NCI-H460 (cell line): ENCODE measurements at places on chromosomes 2 and 18.
A peak's percentile ranks its signal among the peaks of the same experiment; 100 is the strongest.

- DNase-seq, result no peak
Observed at GRCh38 chr2:143558665-143559064, 429.4 kb downstream of the ARHGAP15 start.

GRCh38 chr2:241540771-241541561 is 17.6 kb upstream of the BOK start:
- peak; percentile 58 for DNase-seq

GRCh38 chr2:10240161-10240681 is 62.5 kb upstream of the HPCAL1 start:
- no peak for DNase-seq

- DNase-seq, result peak; percentile 54
Observed at GRCh38 chr18:63454497-63454896, 22.3 kb upstream of the SERPINB5 start.

DNA sequence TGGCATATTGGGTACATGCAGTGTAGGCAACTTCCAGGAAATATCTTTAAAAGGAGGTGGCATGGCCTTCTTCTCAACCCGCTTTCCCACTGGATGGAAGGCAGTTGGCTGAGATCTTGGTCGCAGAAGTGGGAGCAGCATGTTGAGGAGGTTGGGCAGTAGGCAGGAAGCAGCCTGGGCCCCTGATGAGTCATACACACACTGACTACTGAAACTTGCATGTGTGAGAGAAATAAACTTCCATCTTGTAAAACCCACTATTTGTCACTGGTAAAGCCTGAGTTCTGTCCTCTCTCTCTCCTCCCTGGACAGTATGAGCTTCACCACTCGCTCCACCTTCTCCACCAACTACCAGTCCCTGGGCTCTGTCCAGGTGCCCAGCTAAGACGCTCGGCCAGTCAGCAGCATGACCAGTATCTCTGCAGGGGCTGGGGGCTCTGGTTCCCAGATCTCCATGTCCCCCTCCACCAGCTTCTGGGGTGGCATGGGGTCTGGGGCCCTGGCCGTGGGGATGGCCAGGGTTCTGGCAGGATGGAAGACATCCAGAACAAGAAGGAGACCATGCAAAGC is 233.8 kb upstream of the SPRED2 start:
- DNase-seq, result no peak

GRCh38 chr2:29562896-29563295 is 358.5 kb downstream of the ALK start:
- DNase-seq, result no peak

GRCh38 chr18:44521668-44522022 is 159.0 kb upstream of the SETBP1 start:
- DNase-seq, result no peak

- DNase-seq, result no peak
Observed at GRCh38 chr2:106189325-106189724, 4.8 kb downstream of the UXS1 start.

DNA sequence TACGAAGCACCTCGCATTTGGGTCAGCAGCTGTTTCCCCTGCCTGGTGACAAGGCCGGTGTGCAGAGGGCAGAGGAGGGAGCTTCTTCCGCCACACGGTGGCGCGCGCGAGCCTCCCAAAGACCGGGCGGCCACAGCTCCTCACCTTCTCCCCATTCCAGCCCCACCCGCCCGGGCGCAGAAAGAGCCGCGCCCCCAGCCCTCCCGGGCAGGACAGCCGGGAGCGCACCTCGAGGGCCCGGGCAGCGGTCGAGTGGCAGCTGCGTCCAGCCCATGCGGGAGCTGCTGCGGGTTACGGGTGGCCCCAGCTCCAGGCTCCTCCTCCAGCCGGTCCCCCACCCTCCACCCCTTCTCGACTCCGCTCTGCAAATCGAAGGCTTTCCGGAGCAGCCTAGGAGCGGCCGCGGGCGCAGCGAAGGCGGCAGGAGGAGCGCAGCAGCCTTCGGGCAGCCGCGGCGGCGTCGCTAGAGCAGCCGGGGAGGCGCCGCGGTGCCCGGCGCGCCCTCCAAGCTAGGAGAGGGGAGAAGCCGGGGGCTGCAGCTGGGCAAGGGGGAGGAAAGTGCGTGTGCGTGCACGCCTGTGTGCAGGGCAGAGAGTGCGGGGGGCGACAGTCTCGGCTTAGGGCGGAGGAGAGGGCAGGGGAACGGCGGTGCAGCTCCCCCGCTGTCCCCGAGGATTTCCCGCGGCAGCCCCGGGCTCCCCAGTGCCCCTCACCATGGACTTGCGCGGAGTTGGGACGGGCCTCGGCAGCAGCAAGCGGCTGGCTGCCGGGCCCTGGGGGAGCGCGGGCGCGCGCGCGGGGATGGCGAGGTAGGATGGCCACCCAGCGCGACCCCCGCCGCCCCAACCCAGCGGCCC is at the start of gene CCDC85A:
TSS of gene CCDC85A (plus strand) at position 348 of the 857 bp plus-strand sequence. CDS start 635 bp downstream, outside the sequence.
- peak; percentile 76 for DNase-seq

DNA sequence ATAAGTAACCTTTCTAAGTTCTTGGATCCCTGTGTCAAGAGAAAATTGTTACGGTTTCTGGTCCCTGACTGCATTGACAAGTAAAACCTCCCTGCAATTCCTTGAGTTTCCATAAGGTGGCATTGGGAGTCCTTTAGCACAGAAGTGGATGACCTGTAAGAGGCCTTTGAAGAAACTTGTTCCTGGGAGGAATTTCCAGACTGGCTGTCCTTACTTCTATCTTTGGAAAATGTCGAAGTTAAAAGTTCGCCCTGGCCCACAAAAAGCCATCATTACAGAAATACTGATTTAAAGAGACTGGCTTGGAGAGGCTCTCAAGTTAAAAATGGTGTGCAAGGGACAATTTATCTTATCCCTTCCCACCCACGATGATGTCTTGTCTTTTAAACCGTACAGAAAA is 218.4 kb downstream of the CDH20 start:
- peak; percentile 59 for DNase-seq

- no peak for DNase-seq
Observed at GRCh38 chr2:177015356-177015923, 197.2 kb upstream of the HNRNPA3 start.

GRCh38 chr2:40412456-40412855 is 39.4 kb downstream of the SLC8A1 start:
- DNase-seq, result no peak

- DNase-seq, result peak; percentile 9
Observed at GRCh38 chr2:29281086-29281915, 166.1 kb downstream of the CLIP4 start.

GRCh38 chr18:54358495-54359040 is 862 bp downstream of the C18orf54 start:
- DNase-seq, result no peak

DNA sequence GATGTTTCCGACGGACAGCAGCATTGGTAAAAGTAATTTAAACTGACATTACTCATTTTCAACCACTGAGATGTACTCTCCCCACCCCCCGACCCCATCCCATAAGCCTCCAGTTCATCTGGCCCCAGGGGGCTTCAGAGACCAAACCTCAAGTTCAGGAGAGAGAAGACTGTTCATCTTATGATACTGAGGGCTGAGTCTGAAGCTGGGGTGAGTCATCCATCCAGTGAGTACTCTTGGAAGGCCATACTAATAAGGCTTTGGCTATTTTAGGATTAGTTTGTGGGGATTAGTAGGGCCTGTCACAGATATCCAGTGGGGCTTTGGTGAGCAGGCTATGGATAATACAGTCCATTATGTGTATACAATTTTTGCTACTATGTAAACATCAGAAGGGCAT is 125.3 kb upstream of the APCDD1 start:
- DNase-seq, result no peak

GRCh38 chr2:17093712-17094111 is 424.5 kb downstream of the RAD51AP2 start:
- DNase-seq, result no peak

- no peak for DNase-seq
Observed at GRCh38 chr2:15271941-15272542, 289.1 kb downstream of the NBAS start.

DNA sequence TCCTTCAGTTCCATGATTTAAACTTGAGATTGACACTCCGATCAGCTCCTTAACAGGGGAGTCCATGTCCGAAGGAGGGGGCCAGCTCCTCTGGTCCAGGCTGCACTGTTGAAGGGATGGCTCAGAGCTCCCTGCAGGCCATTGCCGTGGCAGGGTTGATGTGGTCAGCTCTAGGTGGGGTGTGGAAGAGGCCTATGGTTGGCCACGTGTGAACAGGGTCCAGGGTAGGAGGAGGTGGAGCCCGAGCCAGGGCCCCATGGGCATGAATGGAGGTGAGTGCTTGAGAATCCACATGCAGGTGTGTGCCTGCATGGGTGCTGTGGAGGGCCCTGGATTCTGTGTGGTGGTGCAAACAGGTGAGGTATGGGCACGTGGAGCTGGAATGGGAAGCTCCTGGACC is 1.1 kb downstream of the SPEG start:
- no peak for DNase-seq

DNA sequence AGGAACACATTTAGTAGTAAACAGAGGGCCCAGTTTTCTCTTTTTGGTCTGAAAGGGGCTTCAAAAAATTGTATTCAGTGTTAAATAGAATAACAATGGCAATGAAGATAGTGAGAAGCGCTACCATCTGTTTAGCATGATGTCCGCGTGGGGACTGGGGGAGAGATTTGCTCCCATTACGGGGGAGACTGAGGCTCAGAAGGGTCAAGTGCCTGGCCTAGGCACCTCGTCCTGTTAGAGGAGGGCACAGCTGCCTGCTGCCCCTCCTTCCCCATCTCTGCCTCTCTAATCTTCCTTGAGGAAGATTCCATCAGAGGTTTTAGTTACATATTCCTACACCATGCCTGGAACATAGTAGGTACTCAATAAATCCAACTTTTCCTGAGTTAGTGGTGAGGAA is 10.1 kb upstream of the TMEM185B start:
- DNase-seq, result no peak

DNA sequence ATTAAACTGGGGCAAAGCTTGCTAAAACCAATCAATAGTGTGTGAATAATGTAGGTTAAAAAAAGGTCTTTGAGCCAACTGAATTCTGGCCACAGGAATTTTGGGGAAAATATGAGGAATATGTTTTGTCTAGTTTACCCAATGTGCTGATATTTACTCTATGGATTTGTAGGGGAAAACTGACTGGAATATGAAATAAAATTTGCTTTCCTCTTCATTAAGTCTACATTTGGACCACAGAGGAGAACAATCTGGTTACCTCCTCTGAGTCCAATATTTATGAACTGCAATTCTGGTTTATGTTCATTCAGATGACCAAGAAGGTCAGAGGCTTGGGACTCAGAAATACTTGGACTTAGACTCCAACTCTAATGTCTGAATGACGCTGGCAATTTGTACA is 1042.2 kb upstream of the CNTNAP5 start:
- DNase-seq, result no peak

DNA sequence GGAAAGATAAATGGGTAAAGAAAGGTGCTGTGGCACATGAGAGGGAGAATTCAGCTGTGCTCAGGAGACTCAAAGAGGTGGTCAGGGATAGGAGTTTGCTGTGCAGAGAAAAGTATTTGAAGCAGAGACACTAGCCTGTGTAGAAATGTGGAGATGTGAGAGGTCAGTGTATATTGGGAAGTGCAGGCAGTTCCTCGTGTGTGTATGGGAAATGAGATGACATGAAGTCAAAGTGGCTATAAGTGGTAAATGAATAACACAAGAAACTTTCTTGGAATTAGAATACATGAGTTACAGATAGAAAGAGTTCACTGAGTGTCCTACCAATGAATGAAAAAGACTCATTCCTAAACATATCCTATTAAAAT is 11.6 kb downstream of the MAP3K20 start:
- DNase-seq, result no peak

DNA sequence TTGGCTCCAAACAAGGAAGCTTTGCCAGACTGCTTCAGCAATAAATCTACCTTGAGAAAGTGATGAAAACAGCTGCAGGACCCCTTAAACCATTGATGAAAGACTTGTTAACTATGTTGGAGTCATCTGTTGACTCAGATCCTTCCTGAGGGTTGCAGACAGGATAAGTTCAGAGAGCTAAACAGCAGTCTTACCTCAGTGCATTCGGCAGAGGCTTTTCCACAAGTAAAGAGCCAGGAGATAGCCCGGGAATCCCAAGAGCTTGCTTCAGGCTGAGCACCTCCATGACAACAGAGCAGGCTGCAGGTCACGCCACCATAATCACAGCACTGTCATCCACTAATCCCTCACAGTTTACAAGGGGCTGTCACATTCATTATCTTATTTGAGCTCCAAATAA is 23.7 kb downstream of the KIAA2012 start:
- no peak for DNase-seq

DNA sequence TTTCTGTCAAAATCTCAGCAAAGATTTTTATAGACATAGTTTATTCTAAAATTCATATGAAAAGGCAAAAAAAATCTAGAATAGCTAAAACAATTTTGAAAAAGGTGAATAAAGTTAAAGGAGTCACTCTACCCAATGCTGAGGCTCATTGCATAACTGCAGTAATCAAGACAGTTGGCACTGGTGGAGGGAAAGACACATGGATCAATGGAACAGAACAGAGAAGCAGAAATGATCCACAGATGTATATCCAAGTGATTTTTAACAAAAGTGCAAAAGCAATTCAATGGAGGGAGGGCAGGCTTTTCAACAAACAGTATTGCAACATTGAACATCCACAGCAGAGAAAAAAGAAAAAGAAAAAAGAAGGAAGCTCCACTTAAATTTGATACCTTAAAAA is 162.8 kb downstream of the RBM43 start:
- DNase-seq, result no peak

DNA sequence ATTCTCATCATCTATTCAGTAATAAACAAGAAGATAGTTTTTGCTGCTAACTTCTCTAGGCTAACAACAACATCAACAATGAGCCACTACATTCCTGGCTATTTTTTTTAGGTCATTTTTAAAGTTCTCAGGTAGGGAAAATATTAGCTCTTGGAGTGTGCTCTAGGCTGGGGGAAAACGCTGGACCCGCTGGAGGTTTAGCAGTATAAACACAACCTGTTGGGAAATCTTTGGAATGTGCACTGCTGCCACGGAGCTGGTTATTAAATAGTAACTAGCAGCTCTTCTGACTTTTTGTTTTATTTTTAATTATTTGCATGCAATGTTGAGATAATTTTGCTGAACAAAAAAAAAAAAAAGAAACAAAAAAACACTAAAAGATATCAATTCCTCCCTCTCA is 892.1 kb upstream of the ACVR2A start:
- DNase-seq, result no peak

DNA sequence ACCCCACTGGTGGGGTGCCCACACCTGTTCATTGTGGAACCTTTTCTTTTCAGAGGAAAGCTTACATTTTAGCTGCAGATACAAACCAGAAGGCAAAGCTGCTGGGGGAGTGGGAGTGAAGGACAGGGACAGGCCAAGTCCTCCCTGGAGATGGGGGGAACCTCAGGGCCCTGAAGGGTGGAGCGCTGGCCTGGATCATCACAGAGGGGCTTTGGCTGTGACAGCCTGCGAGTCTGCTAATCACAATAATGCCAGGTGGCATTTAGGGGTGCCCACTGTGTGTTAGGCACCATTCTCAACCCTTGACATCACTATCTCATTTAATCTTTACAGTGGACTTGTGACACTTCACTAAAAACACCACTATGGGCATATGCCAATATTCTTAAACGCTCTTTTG is 27.4 kb downstream of the KCTD1 start:
- DNase-seq, result no peak

DNA sequence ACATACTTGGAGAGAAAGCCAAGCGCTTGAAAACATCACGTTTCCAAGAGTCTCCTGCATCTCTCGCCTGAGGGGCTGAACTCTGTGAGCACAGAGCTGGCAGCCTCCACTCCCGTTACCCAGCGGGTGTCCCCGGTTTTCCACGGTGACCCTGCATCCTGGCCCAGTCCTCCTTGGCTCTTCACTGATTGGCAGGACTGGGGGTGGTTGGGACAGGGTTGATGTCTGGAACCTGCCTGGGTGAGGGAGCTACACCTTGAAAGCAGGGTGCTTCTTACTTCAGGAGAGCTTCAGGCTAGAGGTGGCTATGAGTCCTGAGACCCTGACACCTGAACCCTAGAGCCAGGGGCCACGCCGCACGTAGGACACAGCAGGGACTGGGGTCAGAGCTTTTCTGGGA is 234.1 kb downstream of the DYSF start:
- DNase-seq, result no peak
